ENCODE measurements at places on chromosomes 1 and 21. TPM values are rescaled to one million over a fixed set of nuclear protein-coding genes. Genes with fewer than 3 reads are reported as not detected.

MX2 gene
- total RNA-seq = 0.98 TPM

RAB13 gene
- total RNA-seq = 6.6 TPM

RXRG gene
- total RNA-seq = 7.1 TPM

GUCA2A gene
- total RNA-seq = not detected

ZNF687 gene
- total RNA-seq = 7.9 TPM

APCS gene
- total RNA-seq = not detected

TMPRSS15 gene
- total RNA-seq = under 0.01 TPM

SH2D1B gene
- total RNA-seq = not detected

SPATA1 gene
- total RNA-seq = 0.74 TPM

CENPL gene
- 12.8 TPM for total RNA-seq

All from temporal lobe (tissue), 4 donors.